ENCODE measurements at places on chromosomes 1 and 21. TPM values are rescaled to one million over a fixed set of nuclear protein-coding genes. Genes with fewer than 3 reads are reported as not detected.

Gene CADM3
- total RNA-seq, result not detected

Gene FAM3B
- not detected for total RNA-seq

Gene TAF12
- 23.5 TPM for total RNA-seq

Gene RBBP4
- total RNA-seq, result 185 TPM

Gene S1PR1
- 366 TPM for total RNA-seq

Gene BEND5
- 1.2 TPM for total RNA-seq

Gene DISP1
- total RNA-seq, result 4.2 TPM

Gene PRAMEF18
- not detected for total RNA-seq

Gene ARHGEF10L
- total RNA-seq, result 0.78 TPM

Gene CRABP2
- total RNA-seq, result 0.55 TPM

Gene ZNF683
- total RNA-seq, result not detected

Gene ST6GALNAC5
- total RNA-seq, result not detected

Gene SLAMF9
- not detected for total RNA-seq

Gene CSMD2
- total RNA-seq, result not detected

Data from CD4-positive, alpha-beta memory T cell (primary cell).